ENCODE measurements at places on chromosomes 6 and 20.

- DNase-seq = no peak
Measured at GRCh38 chr6:17519120-17519519, 81.0 kb upstream of the FAM8A1 start.

- DNase-seq = no peak
Measured at GRCh38 chr6:132168961-132169360, 217.8 kb upstream of the CCN2 start.

GRCh38 chr6:29974901-29975560 is 32.7 kb downstream of the HLA-A start:
- no peak for DNase-seq

DNA sequence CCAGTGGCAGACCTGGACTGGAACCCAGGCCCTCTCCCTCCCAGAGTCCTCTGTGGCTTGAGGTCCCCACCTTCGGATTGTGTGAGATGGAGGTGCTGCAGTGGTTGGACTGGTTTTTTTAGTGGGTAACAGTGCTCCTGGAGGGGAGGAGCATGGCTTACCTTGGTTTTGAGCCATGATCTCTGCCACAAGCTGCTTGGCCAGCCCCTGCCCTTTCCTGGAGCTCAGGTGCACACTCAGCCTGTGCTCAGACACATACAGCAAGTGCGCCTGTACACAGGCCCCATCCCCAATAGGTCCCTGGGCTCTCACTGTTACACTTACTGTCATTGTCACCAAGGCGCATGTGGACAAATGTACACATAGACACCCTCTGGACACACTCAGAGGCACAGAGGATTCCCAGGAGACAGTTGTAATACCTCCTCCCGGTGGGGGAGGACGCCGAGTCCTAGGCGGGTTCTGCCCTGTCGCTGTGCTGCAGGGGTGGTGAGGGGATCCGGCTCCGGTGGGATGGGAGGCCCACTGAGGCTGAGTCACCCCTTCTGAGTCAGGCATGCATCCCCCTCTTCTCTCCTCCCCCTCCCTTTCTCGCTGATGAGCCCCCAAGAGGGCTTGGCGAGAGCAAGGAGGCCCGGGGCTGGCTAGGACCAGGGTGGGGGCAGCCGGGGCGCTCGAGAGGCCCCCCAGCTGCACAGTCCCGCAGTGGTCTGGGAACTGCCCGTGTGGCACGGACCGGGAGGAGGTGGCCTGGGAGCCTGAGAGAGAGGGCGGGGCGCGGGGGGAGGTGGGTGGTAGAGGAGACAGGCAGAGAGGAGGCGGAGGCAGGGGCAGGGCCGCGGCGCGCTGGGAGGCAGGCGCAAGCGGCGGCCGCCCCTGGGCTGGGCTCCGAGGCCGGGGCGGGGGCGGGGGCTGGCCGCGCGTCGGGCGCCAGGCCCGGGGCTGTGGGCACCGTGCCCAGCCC is 522 bp upstream of the EPB41L1 start:
- DNase-seq = peak; percentile 43

- DNase-seq = peak; percentile 3
Measured at GRCh38 chr20:44776980-44777379, 31.3 kb downstream of the KCNK15 start.

DNA sequence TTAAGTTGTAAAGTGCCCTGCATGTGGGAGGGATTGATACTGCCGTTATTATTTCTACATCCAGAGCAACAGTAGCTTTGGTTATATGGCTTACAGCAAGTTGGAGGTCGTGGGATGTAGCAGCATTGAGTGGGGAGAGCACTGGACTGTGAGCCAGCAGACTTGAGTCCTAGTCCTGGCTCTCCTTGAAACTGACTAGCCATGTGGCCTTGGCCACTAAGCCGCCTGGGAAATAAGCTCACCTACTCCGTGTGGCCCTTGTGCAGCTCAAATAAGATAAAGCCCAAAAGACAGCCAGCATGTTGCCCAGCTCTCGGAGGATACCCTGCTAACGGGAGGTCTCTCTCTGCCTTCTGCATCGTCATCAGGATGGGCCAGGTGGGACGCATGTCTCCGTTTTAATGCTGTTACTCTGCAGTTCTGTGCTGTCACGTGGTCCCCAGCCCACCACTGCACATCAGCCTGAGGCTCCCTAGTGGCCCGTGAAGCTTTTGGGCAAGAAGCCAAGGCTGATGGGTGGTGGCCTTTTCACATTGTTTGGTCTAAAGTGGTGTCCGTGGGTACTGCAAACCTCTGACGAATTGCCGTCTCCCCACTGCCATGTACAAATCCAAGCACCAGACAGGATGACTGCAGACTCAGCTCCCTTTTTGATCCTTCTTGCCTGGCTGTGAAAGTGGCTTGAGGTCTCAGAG is 7.9 kb downstream of the EPB41L1 start:
- DNase-seq = no peak

DNA sequence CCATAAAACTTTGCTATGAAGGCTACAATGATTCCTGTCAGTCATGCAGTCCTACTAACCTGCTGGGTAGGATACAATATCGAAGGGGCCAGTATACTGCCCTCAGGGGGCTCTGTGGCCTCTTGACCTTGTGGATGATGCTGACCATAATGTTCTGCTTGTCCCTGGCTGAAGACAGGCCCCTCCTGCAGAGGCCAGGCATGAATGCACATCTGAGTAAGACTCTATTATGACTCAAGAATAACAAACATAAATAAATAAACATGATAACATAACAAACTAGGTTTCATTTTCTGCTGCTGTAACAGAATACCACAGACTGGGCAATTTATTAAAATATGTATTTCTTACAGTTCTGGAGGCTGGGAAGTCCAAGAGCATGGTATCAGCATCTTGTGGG is 44.0 kb upstream of the POU5F1 start:
- no peak for DNase-seq

DNA sequence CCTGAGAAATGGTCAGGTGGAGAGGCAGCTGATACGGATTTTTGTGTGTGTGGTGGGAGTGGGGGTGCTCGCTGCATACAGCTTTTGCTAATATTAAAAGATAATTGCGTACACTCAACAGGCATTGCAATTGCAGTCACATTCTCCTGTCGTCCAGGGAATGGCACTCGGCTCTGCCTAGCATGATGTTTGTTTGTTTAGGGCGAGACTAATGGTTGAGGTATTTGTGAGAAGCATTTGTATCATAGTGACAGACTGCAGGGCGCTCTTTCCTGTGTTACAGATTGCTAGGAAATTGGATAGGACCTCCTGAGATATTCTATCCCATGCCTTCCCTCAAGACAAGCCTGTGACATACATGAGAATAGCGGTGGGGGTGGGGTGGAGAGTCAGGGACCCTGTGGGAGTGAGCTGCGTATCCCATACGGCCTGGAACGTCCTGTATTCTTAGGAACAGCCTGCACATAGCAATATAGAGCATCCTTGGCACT is 207.4 kb downstream of the SOX4 start:
- no peak for DNase-seq

DNA sequence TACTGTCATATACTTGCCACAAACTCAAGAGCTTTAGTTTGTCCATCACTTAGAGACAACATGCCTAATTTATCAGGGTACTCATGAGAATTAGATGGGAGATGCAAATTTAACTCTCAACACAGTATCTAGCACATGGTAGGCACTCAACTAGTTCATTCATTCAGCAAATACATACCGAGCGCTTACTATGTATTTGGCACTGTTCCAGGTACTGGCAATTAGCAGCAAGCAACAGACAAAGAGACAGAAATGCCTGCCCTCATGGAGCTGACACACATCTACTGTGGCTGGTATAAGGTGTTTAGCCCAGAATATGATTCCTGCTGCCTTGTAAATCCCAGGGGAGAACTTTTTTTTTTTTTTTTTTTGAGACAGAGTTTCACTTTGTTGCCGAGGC is 4.8 kb downstream of the MICAL1 start:
- no peak for DNase-seq

GRCh38 chr6:4506792-4507191 is 269.4 kb upstream of the CDYL start:
- DNase-seq = no peak

DNA sequence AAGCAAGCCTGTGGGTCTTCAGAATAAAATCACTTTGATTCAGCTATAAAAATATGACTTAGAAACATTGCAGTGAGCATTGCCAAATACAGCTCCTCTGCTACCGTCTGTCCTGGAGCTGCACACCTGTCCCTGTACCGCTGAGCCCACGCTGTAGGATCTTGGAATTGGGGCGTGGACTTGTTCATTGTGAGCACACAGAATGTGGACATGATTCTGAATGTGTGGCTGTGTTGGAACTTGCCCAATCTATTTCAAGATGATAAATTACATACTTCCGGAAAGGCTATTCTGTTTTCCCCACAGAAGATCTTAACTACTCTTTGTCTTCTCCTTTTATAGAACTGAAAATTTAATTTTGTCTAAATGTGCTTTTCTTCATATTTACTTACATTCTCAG is 107.3 kb downstream of the UST start:
- peak; percentile 9 for DNase-seq

DNA sequence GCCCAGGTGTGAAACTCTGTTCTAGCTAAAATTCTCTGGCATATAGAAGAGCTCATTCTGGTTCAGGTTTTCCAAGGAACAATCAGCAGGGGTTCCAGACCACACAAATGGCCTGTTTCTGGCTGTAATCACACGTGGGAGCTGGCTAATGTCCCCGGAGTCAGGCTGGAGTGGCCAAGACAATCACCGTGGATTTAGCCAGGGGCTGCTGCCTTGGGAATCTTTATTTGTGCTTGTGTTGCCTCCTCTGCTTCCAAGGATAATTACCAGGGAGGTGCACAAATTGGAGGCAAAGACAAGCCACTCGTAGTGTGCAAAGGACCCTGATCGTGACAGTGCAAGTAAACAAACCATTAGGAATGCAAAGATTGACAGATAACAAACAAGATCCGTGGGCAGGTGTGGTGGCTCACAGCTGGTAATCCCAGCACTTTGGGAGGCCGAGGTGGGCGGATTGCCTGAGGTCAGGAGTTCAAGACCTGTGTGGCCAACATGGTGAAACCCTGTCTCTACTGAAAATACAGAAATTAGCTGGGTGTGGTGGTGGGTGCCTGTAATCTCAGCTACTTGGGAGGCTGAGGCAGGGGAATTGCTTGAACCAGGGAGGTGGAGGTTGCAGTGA is 77.3 kb downstream of the KCNB1 start:
- no peak for DNase-seq

- DNase-seq = no peak
Measured at GRCh38 chr6:134046054-134046453, 6.4 kb downstream of the SLC2A12 start.

DNA sequence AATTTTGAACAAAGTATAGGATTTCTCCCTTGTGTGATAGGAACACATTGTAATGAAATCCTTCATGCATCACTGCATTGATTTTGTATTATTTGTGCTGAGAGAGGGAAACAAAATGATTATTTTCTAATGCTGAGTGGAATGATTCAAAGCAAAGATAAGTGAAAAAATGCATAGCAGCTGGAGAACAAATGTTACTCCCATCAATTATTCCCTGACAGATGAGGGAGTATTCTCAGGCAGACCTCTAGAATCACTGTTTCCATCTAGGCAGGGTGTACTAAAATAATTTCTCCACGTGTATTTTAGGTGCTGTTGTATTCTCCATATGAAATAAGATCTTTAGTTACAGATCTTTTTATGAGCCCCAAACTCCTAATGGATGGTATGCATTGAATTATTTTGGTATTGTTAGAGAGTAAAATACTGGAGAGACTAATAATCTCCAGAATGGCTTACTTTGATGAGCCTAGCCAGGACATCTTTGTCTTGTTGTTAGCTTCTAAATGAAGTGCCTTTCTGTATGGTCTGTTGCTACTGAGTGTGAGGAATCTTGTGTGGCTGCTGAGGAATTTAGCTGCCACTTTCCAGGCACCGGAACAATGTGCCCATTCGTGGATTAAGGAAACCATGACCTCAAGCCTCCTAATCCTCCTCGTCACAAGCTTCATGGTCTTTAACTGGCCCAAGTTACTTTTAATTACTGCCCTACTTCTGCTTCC is 39.6 kb downstream of the RNF217 start:
- DNase-seq = no peak

GRCh38 chr6:137486416-137486815 is 7.8 kb downstream of the OLIG3 start:
- no peak for DNase-seq

GRCh38 chr20:43985608-43986316 is 71.1 kb downstream of the TOX2 start:
- DNase-seq = no peak

GRCh38 chr20:47843886-47844567 is 58.7 kb upstream of the SULF2 start:
- DNase-seq = no peak

DNA sequence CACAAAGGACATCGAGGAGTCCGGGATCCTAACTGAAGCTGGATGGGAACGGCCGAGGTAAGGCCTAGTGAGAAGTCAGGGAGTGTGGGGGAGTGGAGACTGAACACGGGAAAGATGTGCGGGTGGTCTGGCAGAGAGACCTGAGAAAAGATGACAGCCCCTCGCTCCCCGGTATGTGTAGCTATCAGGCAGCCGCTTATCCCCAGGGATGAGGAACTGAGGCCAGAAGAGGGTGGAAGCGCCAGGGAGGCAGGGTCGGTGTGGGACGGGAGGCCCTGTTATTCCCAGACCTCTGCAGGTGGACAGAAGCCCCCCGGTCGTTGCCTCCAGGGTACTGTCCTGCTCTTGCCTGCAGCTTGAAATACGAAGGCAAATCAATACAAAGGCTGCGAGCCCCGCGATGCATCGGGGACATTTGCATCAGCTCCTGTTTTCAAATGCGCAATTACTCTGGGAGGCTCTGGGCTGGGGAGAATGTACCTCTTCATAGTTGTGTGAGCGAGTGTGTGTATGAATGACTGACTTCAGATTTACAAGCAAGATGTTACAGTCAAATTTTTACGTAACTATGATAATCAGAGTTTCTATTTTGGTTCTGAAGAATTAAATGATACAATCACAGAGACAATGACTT is 221.3 kb downstream of the QKI start:
- no peak for DNase-seq

DNA sequence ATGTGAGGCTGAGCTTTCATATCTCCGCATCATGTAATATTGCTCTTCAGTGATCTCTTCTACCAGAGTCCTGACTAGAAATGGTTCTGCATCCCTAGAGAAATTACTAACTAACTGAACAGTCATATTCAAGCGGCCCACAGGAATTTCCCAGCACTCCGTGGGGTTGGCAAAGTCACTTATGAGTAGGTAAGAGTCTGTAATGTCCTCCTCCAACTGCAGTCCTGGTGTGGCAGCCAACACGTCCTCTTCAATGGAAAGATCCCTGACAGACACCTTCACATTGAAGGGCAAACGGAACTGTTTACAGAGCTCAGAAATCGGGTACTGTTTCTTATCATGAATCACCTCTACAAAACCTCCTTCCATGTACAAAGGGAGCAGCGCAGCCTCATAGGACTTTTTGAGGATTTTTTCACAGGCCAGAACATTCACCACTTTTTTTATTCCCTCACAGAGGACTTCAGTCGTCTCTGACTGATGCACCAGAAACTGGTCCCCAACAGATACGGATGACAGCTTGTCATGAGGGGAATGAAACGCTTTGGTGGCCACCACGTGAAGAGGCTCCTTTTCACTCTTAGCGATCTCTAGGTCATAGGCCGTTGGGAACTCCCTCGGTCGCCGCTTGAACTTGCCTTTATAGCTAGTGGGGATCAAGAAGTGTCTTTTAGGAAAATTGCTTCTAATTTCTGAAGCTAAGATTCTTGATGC is 87.7 kb downstream of the THEMIS start:
- no peak for DNase-seq

Measured in suppressor macrophage treated with lipopolysaccharide for 4 hours (primary cell).